ENCODE measurements at places on chromosomes 3 and 15.

- no peak for DNase-seq
These were observed 98.3 kb downstream of the TOP2B start for GRCh38 chr3:25566358-25566920.

DNA sequence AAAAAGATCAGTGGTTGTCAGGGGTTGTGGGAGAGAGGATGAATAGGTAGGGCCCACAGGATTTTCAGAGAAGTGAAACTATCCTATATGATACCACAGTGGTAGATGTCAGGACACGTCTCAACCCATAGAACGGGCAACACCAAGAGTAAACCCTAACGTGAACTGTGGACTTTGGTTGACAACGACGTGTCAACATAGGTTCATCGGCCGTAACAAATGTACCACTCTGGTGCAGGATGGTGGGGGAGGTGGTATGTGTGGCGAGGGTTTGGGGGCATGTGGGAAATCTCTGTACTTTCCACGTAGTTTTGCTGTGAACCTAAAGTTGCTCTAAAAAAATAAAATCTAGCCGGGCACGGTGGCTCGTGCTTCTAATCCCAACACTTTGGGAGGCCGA lies 13.0 kb upstream of the PIGZ start:
- no peak for DNase-seq

DNA sequence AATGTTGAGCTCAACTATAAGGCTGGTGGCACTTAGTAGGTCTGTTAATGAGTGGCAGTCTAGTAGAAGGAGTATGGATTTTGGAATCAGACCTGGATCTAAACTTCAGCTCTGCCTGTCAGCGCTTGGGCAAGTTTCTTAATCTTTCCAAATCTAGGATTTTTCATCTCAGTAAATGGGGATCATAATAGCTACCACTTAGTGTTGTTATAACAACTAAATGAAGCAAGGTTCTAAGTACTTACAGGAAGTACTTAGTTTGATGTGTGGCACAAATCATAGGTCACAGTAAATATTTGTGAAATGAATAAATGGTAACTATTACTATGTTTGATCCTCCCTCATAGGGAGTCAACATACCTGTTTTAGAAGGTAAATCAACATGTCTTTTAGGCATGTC lies 31.4 kb downstream of the SLC49A4 start:
- DNase-seq = no peak

- no peak for DNase-seq
These were observed 610.9 kb downstream of the AGBL1 start for GRCh38 chr15:86690566-86690965.

GRCh38 chr15:31391687-31392671 lies 65.3 kb downstream of the KLF13 start:
- peak; percentile 79 for DNase-seq

GRCh38 chr3:45321607-45322391 lies 66.6 kb upstream of the LARS2 start:
- DNase-seq = no peak

DNA sequence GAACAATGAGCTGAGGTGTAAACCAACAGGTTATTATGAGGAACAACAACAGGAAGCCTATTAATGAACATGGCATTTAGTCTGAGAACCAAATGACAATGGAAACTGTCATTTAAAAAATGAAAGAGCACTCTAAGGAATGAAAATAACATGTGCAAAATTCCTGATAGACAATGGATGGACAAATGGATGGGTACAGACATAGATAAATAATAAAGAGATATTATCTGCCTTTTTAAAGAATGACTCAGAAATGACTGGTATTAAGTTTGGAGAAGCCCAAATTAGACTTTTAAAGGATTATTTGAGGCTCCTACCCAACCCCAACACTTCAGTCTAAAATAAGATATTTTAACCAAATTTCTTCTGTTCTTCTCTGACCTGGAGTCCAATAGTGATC lies 650.5 kb upstream of the ZNF385D start:
- no peak for DNase-seq

DNA sequence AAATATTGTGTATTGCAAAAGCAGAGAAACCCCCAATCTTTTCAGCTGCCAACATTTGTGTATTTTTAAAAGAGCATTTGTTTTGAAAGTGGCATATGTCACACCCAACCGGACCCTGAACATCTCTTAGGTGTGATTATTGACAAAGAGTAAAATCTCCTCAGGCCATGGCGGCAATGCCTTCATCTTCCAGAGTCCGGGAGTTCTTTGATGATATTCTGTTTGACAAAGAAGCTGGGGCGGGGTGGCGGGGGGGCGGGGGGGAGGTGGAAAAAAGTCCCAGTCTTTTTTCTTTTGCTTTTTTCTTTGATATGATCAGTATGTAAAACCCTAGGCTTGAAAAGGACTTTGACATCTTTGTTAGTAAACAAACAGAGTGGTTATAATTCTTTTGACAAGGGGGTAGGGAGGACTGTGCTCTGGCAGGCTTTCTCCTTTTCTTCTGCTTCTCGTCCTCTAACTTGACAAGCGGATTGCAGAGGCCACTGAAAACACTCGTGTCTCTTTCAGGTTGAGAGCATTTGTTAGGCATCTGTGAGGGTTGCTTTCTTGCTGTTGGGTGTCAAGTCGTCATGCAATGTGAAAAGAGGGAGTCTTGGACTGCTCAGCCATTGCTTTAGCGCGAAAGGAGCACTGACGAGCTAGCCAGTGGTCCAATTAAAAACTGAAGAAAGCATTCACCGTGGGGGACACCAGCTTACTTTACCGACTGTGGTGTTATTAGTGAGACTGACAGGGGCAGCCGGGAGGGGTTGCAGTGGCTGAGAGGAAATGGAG lies 243.2 kb downstream of the NSUN3 start:
- no peak for DNase-seq

- no peak for DNase-seq
These were observed 13.3 kb downstream of the PLXND1 start for GRCh38 chr3:129593230-129593594.

- DNase-seq = no peak
These were observed at the start of gene CTXN2 for GRCh38 chr15:48191574-48192225. TSS of gene CTXN2 (plus strand) at chr15:48191665. CDS start at chr15:48201301, 9,636 bp downstream.

DNA sequence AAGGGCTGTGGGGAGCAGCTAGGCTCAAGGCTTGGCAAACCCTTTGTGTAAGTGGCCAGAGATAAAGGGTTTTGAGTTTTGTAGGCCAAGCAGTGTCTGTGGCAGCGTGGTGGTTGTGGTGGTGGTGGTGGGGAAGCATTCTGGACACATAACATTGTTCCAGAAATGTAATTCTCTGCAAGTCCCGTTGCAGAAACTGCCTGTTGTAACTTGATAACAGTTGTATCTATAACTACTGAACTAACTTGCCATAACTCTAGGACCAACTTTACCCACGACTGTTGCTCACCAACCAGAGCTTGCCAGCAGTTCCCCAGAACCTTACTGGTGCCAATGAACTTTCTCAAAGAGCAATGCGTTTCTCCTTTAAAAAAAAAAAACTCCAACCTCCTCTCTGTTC lies 18.1 kb upstream of the TMEM40 start:
- no peak for DNase-seq

DNA sequence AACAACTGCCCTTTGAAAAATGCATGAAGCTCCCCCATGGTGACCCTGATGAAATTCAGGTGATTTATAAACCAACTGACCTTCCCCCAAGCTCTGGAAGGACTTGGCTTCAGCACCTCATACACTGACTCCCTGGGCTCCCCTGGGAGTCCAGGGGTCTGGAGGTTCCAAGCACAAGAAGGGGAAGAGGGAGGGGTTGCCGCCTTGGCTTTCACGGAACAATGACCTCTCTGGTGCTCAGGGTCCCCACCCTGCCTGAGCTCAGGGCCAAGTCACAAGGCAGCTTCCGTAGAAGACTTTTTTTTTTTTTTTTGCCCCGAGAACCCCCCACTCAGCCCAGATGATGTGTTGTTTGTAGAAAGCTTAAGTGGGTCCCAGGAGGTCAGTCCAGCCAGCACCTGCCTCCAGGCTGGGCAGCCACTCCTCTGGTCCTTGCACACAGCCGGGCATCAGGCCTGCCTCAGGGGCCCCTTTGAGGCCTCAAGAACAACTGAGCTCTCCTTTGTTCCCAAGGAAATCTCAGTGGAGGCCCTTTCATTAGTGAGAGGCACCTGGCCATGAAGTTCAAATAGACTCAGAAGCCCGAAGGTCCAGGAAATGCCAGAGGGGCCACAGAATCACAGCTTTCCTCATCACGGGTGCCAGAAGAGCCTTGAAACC lies 14.0 kb upstream of the ALAS1 start:
- DNase-seq = no peak

- no peak for DNase-seq
These were observed 11.3 kb upstream of the TTBK2 start for GRCh38 chr15:42931702-42932486.

DNA sequence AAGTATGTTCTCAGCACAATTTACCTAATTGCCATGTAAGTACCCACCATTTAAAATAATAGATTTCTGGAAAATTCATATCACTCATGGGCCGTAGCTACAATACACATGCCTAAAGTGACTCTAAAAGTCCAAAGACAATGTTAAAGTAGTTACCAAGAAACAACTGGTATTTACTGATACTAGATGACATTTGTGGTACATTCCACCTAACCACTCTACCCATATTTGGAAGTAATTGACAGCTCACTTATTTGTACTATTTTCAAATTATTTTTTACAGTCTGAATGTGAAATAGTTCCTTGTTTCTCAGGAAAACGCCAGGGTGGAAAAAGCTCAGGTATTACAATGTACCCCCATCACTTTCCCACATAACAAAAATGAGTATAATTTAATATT lies 573.0 kb downstream of the MECOM start:
- DNase-seq = no peak

DNA sequence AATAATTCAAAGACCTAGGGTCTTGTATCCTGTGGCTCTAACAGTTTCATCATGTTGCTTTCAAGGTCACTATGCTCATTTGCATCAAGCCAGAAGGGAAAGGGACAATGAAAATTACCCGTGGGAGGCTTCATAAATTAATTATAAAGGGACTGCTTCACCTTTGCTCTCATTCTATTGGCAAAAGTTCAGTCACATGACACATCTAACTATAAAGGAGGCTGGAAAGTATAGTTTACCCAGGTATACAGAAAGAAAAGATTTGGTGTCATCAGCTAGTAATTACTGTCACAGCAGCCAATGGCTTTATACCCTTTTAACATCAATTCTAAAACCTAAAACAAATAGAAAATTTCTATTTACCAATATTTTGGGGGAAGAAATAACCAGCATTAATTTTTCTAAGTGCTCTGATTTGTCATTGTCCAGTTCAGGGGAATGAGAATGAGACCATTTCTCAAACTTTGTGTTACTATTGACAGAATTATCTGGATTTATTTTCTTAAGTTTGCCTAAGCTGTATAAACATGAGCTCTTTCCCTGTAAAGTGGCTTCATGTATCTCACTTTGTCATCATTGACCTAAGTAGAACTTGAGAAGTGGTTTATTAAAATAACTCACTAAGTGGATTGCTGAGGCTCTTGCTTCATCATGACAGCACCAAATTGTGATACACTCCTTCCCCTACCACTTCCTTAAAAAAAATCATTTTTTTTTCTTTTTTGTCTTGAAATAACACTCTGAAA lies 257.7 kb upstream of the PEX5L start:
- no peak for DNase-seq

- DNase-seq = no peak
These were observed 28.4 kb downstream of the CD200R1L start for GRCh38 chr3:112818289-112818688.

GRCh38 chr3:1330107-1330506 lies 237.3 kb downstream of the CNTN6 start:
- DNase-seq = no peak

GRCh38 chr3:68055215-68055614 lies 400.8 kb upstream of the SUCLG2 start:
- no peak for DNase-seq

- peak; percentile 17 for DNase-seq
These were observed 6.3 kb upstream of the CDC25A start for GRCh38 chr3:48194446-48195071.

DNA sequence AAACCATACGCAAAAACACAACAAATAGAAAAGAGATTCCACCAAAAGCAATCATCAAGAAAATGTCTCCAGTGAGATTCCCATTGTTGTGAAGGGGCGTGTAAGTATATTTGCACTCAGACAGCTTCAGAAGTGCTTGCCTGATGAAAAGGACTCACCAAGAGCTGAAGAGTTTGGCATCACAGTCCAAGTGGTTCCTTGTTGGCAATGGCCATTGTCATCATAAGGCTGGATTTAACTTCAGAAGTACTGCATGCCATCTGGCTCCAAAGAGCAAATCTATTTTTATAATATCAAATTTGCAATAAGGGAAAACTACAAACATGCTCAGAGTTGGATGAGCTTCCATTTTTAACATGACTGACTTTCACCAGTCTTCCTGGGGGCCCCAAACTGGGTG lies 505.3 kb upstream of the NR2F2 start:
- DNase-seq = no peak

GRCh38 chr15:50227076-50227475 lies 38.5 kb downstream of the HDC start:
- no peak for DNase-seq

DNA sequence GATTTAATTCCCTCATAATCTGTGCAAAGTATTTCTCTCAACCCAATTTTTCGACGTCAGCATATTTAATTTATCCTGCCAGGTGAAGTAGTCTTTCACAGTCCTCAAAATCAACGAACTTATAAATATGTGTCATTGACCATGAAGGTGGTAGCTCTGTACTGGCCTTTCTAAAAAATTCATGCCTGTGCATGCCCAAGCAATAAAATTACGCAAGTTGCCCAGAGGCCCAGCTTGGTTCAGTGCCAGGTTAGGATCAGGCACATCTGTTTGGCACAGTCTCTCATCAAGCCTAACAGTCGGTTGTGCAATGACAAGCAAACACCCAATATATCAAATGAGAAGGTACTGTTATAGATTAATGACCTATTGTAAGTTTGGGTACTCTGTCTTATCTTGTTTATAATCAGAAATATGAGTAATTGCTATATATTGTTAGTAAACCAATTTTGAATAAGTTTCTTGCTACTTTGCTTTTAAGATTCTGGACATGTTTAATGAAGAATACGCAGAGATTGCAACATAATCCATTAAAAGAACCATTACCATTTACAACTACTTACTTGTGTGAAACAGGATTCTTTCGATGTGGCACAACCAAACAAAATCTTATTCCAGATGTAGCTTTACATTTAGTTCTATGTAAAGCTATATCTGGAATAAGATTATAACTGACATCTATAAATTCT lies 159.0 kb upstream of the IL12A start:
- DNase-seq = no peak

- peak; percentile 53 for DNase-seq
These were observed 1.9 kb upstream of the ARL6IP5 start for GRCh38 chr3:69082805-69083204.

DNA sequence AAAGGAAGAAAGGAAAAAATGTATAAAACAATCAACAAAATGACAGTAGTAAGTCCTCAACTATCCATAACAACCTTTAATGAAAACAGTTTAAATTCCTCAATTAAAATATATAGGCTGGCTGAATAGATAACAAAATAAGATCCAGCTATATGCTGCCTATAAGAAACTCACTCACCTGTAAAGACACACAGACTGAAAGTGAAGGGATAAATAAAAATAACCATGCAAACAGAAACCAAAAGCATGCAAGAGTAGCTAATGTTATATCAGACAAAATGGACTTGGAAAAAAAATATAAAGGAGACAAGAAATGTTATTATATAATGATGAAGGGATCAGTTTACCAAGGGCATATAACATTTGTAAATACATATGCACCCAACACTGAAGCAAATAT lies 51.2 kb downstream of the AP4E1 start:
- DNase-seq = no peak

GRCh38 chr3:38488949-38489348 lies 7.2 kb upstream of the EXOG start:
- no peak for DNase-seq
